Esophagus muscularis mucosa (tissue), 4 donors: ENCODE measurements at places on chromosomes 6 and 20.

- DNase-seq, result no peak
Observed at GRCh38 chr6:155414049-155414448, 41.6 kb downstream of the NOX3 start.

DNA sequence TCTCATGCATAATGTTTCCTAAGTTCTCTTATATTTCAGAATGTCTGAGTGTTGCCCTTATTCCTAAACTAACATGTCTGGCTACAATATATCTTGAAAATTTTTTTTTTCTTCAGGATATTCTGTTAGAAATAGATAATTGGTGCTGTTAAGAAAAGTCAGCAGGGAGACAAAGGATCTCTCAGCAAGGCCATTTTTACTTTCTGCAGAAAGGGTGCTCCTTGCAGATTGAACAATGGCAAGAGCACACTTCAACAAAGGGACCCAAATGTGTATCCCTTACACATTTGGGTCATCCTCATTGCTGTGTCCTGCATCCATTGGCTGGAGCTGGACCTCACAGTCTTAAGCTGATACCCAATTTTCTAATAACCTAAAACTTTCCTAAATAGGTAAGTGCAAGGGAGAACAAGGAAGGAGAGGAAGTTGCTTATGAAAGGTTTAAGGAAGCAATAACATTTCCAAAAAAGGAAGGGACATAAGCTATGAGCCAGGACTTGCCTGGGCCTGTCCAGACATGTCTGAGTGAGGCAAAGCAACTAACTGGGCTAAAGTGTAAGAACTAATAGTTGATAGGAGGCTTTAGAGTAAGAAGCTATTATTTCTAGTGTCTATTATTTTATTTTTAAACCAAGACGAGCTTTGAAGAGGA lies 429.6 kb downstream of the BCKDHB start:
- no peak for DNase-seq

GRCh38 chr6:170024940-170025339 lies 265.9 kb downstream of the DLL1 start:
- DNase-seq, result no peak

GRCh38 chr6:120614723-120615122 lies 719.6 kb downstream of the TBC1D32 start:
- DNase-seq, result no peak

DNA sequence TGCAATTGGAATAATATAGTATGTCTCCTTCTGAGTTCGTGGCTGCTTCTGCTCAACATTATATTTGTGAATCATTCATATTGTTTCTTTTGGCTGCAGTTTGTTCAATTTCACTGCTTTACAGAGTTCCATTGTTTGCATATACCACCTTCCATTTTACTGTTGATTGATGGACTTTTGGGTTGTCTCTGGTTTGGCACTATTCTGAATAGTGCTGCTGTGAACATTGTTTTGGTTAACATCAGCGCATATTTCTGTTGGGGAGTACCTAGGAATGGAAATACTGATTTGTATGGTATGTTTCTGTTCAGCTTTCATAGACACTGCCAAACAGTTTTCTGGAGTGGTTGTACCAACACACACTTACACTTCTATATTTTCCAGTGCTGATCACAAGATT lies 46.9 kb downstream of the UST start:
- no peak for DNase-seq

DNA sequence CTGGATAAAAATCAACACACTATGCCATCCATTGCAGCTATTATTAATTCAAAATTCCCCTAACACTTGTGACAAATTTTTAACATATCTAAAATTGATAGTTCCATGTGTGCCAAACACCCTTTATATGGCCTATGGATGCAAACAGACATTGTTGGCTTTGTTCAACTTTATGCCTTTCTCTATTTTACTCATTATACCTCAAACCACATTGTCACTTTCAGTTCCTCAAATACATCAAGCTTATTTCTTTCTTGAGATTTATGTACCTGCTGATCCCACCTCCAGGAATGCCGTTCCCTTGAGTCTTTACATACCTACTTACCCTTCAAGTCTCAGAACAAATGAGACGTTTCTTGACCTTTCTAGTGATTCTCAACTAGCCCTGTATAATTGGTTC lies 193.5 kb upstream of the PLN start:
- no peak for DNase-seq

GRCh38 chr6:111564482-111564945 lies 41.2 kb downstream of the TRAF3IP2 start:
- DNase-seq, result no peak

DNA sequence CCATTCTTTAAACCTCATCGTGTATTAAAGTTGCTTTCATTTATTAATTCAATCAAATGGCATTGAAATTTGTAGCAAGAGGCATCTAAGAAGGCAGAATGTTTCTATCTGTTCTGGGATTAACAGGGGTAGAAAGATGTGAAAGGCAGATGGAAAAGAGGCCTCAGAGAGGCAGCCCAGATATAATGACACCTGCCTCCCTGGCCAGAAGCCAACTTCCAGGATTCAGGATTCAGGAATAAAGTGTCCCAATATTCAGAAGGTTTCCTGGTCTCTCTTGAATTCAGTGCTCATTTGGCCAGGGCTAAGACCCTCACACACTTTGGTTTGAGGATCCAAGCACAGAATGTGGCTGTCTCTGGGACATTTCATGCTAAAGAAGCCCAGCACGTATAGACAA lies 39.9 kb downstream of the HLA-B start:
- DNase-seq, result no peak

GRCh38 chr6:131979515-131980337 lies 28.6 kb upstream of the CCN2 start:
- no peak for DNase-seq

GRCh38 chr20:15179381-15179780 lies 842.0 kb upstream of the FLRT3 start:
- DNase-seq, result no peak

DNA sequence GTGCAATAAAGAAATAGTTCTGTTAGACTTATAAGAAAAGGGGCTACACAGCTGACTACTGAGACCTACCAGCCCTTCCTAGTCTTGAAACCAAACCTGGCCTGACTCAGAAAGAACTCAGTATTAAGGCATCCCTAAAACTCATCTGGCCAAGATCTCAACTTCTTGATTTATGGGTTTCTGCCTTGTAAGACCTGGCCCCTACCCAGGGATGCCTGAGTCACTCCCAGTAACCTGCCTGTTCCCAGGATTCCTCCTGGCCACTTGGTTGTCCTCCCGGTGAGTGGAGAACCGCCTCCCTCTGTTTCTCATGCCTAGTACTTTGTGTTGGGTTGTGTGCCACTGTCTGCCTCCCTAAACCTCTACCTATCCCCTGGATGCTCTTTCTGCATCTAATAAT lies 189.4 kb upstream of the PREP start:
- DNase-seq, result no peak

DNA sequence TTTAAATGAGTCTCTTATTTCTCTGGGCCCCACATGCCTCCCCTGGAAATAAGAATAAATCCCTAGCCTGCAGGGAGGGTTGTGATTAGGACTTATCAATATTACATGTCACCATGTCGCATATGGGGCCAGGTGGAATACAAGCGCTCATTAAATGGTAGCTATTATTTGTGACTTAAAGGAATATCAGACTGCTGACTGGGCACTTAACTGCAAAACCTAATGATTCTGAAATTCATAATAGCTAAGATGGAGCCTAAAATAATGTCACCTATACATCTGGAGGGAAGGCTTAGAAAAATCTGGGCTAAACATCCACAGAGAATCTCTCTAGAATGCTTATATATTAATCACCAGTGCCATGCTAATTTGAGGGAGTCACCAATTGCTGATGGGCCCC lies 106.5 kb downstream of the LRFN2 start:
- DNase-seq, result no peak
